ENCODE measurements at places on chromosomes 13 and 19.

DNA sequence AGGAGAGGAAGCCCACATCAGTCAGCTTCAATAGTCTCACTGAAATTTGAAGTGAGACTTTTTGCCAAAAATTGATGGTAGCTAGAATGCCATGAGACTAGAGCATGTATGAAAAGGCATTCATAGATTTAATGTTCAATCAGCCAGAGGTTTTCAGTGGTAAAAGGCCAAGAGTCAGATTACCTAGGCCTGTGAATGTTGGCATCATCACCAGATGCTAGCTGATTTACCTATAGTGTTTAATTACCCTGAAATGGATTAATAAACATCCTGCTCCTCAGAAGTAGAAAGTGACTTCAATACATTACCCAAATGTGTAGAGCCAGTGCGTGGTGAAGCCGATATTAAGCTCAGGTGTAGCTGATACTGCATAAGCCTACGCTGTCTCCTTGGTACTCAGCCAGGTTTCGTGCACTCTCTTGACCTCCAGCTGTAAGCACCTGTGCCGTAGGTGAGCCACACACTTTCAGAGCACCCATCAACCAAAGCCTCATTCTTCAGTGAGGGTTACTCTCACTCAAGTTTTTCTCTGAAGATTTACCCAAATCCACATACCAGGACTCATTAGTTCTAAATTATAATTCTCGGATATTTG lies 1140.3 kb upstream of the SLC10A2 start:
- no peak for DNase-seq

- no peak for DNase-seq
These were observed 28.6 kb upstream of the NDUFS7 start for GRCh38 chr19:1354970-1355567.

DNA sequence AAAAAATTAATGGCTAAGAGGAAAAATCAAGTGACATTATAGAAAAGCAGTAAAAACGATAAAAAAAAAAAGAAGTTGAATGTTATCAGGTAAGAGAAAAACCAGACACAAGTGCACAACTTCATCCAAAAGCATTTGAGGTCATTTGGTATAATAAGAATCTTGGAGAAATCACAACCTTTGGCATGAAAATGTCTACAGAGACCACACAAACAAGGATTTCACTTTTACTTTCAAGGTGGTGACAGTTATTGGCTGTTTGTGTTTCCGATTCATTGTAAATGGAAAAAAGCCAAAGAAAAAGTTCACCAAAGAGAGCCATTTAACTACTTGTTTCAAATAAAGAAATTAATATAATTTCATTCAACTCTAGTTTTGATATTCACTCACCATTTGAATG lies 1193.5 kb downstream of the PCDH9 start:
- DNase-seq = no peak

GRCh38 chr19:53958823-53959757 lies 3.6 kb upstream of the CACNG8 start:
- DNase-seq = no peak

DNA sequence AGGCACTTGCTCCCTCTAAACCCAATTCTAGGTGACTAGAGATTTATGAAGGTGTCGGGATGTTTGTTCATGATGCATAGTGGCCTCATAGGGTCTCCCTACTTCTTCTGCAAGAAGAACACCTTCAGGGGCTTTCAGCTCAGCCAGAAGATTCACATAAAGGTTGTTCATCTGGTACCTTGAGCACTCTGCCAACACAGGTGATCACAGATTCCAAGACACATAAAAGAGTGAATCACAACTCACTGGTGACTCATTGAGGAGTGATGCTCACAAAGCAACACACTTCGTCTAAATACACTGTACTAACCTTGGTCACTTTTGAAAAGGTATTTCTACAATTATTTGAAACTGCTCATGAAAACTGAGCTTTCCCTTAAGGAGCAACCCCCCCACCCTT lies 6.8 kb upstream of the ZNF324 start:
- DNase-seq = no peak

DNA sequence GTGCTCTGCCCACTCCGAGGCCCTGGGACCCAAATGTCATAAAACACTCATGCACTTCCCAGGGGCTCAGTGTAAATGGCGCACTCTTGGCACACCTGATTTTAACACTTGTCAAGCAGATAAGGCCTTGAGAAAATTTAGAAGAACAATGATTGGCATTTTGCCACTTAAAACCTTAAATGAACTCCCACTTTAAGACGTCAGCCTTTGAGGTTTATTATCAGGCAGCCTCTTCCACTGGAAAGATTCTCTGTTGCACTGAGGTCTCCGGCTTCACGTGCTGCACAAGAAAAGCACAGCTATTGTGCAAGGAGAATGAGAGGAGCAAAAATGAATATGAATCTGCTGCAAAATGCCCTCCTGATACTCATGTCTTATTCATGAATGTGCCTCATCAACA lies 38.5 kb upstream of the ATP11A start:
- no peak for DNase-seq

- DNase-seq = no peak
These were observed 5.3 kb downstream of the MISP start for GRCh38 chr19:756236-756635.

GRCh38 chr13:80033951-80034350 lies 307.0 kb downstream of the SPRY2 start:
- DNase-seq = no peak

DNA sequence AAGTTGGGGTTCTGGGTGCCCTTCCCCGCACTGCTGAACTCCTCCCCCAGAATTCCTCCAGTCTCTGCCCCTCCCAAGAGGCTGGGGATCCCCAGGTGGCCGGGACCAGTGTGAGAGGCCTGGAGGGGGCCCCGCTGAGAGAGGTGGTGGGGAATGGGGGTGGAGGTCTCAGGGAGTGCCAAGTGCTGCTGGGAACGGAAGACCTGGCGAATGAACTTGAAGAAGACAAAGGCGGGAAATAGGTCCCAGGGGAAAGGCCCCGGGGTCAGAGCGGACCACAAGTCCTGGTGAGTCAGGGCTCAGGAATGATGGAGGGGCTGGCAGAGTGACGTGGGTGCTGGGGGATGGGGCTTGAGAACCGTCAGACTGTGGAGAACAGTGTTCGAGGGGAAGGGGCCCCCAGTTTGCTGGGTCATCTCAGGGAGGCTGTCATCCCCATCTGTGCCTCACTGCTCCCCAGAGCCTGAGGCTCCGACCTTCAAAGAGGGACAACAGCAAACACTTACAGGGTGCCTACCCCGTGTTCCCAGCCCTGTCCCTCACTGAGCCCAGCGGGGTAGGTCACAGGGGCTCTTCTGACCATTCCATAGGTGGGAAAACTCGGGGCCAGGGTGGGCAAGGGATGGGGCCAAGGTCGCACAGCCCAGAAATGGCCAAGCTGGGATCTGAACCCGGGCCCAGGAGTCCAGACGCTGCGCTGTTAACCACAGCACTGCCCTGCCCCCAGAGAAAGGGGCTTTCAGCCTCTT lies 16.0 kb upstream of the SEMA6B start:
- no peak for DNase-seq

GRCh38 chr13:55440465-55441085 lies 1700.1 kb upstream of the PRR20A start:
- no peak for DNase-seq

DNA sequence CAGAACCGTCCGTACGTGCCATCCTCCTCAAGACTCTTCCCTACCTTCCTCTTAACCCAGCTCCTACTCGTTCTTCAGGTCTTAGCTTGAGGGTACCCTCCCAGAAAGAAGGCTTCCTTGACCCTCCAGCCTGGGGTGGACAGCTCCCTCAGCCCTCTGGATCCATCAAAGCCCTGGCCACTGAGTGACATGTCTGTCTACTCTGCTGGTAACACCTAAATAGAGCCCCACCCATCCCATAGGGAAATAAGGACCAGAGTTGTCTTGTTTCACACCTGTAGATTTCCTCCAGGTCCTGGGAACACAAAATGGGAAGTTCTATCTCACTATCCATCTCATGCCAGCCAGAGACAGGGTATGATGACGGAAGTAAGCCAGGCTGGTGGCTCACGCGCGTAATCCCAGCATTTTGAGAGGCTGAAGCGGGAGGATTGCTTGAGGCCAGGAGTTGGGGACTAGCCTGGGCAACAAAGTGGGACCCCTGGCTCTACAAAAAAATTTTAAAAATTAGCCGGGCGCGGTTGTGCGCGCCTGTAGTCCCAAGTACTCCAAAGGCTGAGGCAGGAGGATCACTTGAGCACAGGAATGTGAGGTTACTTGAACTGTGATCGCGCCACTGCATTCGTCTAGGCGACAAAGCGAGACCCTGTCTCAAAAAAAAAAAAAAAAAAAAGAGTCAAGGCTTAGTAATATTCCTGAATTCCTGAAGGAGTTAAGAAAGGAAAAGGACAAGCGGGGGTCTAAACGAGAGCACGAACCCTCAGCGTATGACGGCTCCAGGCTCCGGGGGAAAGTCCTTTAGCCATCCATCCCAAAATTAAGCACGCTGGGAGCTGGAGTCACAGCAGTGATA lies 566 bp upstream of the CCDC97 start:
- no peak for DNase-seq

DNA sequence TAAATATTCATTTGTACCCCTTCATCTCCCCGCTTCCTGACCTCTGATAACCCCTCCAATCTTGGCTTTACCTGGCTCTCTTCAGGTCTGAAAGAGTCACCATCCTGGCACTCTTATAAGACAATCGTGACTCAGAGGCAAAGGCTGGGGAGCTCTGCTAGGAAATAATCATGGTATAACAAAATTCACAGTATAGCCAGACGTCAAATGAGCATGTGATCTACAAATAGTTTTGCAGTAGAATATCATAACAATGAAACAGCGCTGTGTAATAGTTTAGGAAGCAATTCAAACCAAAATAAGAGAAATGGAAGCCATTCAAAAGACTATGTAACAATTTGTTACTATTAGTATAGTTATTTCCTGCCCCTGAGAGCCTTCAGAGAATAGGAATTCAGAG lies 34.2 kb downstream of the RXFP2 start:
- no peak for DNase-seq

GRCh38 chr13:22001336-22001735 lies 330.5 kb downstream of the FGF9 start:
- no peak for DNase-seq

DNA sequence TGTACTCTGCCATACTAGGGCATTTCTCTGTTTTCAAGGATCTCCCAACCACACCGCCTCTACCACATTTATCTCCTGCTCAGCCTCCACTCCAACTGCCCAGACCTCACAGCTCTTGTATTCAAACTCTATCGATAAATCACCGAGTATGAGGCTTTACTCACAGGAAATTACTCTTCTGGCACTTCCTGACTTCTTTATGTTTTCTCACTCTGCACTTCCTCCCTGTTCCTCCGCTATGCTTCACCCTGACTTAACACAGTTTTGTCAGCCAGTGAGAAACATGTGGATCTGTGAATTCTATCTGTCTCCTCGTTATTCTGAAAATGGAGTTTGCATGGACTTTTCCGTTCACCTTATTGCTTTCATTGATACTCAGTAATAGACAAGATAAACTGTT lies 2.6 kb upstream of the CARD8 start:
- peak; percentile 12 for DNase-seq

- DNase-seq = no peak
These were observed 318.3 kb downstream of the IRS2 start for GRCh38 chr13:109468123-109468522.

DNA sequence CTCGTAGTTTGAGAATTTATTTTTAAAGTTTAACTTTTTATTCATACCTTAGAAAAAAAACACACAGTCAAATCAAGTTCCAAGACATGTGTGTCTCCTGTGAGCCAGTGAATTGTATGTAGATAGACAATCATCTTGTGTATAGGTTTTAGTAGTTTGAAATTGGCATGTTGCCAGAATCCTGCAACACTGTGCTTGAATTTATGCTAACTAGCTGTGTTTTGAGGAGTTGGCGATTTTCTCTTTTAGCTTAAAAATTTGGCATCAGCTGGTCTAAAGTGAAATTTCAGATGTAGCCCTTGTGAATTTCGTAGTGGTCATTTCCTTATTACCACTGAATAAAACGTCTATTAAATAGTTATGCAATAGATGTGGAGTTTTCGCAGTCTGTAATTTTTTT lies 213.2 kb downstream of the ATP8A2 start:
- no peak for DNase-seq

GRCh38 chr13:40536443-40537113 lies 129.9 kb downstream of the FOXO1 start:
- DNase-seq = no peak

DNA sequence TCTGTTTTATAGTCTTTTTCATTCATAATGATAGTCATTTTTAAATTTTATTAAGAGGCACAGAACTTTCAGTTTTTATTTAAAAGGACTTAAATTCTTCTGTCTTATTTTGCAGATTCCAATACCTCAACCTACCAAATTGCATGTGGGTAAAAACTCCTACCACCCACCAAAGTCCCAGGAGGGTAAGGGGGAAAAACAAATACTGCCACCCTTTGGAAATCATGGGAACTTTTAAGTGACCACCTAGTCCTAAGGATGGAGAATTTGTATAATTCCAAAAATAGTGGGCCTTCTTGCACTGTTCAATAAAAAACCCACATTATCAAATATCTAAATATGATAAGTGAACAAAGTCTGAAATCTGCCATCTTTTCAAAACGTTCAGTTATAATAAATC lies 9.7 kb downstream of the SUPT20H start:
- no peak for DNase-seq

DNA sequence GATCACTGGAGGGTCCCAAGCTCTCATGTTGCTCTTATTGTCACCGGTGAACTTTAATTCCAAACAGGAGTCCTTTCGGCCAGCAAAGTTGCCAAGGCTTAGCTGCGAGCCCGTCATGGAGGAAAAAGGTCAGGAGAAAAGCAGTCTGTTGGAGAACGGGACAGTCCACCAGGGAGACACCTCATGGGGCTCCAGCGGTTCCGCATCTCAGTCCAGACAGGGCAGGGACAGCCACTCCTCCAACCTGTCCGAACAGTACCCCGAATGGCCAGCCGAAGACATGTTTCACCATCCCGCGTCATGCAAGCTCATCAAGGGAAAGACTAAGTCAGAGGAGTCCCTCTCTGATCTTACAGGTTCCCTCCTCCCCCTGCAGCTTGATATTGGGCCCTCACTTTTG lies 10.4 kb downstream of the ZNF91 start:
- DNase-seq = no peak

DNA sequence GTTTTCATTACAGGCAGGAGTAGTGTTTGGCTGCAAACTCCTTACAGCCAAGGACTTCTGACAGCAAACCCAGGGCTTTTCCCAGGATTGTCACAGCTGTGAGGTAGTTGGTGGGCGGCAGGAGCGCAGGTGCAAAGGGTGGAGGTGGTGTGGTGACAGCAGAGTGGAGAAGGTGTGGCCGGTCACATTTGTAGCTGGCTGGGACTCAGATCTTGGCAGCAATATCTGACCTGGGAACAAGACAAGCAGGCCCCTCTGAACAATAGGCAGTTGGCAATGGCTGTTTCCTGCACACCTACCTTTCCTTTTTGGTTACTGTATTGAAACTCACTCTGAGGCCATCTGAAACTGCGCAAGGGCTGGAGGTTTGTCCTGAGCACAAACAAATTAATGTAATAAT lies 327.3 kb downstream of the COG6 start:
- no peak for DNase-seq

Data from CD8-positive, alpha-beta memory T cell (primary cell).